CD4-positive, alpha-beta T cell treated with Interleukin-4 for 4 hours (primary cell): ENCODE measurements at places on chromosomes 6 and 20.

DNA sequence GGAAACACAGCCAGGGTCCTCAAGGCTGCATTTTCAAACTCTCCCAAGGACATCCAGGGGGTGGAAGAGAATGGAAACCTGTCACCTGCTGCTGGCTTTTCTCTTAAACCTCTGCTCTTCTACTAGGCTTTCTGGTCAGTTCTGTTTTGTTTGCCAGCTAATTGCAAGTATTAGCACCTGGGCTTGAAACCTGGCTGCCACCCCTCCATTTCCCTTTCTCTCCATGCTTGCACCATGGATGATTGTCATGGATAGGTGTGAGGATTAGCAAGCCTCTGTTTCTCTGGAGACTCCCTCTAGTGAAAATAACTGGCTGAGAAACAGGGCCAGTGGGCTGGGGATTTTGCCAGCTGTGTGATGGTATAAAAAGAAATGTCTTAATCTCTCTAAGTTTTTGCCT is 33.0 kb upstream of the GPR6 start:
- no peak for DNase-seq

- DNase-seq: no peak
Observed at GRCh38 chr6:74289884-74290283, 593.9 kb downstream of the CD109 start.

DNA sequence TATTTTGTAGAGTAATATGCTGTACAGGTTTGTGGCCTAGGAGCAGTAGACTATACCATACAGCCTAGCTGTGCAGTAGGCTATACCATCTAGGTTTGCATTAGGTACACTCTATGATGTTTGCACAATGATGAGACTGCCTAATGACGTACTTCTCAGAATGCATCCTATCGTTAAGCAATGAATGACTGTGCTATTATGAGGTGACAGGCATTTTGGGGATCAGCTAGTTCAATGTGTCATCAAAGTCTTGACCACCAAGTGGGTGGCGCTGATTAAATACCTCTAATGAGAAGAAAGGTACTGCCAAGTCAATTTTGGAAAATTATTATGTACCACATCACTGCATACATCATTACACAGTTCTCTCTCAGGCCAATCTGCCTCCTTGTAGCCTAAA is 190.2 kb downstream of the BACH2 start:
- DNase-seq: no peak

GRCh38 chr6:166629628-166630027 is 2.6 kb upstream of the RPS6KA2 start:
- DNase-seq: no peak
